ENCODE measurements at places on chromosomes 1 and 21.

GRCh38 chr1:31814041-31814511 lies 1.7 kb downstream of the SPOCD1 start:
- DNase-seq: no peak

DNA sequence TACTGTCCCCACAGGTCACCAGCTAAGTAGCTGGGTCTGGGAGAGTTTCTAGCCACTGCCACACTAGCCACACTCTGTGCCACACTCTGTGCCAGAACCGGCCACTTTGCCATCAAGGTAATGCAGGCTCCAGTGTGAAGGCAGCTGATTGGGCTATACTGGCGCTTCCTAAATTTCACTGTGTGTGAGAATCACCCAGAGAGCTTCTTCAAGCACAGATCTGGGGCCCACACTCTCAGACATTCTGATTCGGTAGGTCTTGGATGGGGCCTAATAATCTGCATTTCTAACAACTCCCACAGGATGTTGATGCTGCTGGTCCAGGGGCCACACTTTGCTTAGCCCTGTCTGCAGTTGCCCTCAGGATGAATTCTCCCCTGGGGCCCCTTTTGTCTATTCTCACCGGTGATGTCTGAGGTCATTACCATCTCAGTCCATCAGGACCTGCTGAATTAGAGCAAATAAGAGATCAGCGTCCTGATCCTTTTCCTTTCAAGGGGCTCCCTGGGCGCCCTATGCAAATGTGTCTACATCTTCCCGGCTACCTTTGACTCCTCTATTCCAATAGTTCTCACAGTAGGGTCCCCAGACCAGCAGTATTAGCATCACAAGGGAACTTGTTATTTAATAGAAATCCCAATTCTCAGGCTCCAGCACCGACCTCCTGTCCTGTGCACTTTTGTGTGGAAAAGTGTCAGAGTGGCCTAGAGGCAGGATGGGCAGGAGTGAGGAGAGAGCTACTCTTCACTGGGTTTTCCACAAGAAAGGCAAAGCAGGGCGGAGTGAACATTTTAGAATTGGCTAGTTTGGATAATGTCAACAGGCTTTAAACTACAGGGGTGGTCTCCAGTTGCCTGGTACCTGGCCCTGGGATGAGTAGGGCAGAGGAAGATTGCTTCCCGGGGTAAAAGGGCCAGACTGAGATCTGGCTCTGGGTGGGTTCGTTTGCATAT lies 24.7 kb upstream of the LRRN2 start:
- no peak for DNase-seq

DNA sequence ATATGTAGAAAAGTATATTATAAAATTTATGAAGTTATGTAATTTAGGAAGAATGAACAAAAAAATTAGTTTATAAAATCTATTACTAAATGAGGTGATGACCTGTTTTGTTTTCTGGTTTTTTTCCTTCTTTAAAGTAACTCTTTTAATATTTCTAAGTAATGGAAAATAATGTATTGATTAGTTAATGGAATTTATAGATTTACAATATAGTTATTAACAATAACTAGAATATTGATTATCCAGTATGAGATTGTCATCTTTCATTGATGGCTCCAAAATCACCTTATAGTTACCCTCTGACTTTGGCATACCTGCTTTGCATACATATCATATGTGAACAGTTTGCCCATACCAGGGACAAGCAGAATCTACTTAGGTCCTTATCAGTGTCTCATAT lies 23.4 kb downstream of the CAMSAP2 start:
- DNase-seq: no peak

DNA sequence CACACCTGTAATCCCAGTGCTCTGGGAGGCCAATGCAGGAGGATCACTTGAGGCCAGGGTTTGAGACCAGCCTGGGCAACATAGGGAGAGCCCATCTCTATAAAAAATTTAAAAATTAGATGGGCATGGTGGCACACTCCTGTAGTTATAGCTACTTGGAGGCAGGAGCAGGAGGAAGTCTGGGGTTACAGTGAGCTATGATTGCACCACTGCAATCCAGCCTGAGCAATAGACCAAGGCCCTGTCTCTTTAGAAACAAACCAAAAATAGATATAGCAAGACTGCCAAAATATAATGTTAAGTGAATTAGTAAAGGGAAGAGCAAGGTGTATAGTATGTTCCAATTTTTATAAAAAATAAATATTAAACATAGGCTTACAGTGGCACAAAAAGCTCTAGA lies 28.8 kb downstream of the PLEKHO1 start:
- DNase-seq: no peak

DNA sequence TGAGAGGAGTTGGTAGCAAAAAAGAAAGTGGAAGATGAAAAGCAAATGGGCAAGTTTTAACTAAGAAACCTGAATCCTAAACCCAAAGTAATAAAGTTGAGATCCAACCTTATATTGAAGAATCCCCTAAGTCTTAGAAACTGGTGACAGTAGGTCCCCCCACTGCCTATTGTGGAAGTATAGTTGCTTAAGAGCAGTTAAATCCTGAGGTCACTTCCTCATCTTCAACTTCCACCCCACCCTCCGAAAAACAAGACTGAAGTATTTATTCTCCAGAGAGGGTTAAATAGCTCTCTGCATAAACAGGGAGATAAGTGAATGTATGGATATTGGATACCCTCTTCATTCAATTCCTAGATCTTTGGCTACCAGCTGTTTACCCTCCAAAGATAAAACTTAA lies 3.3 kb upstream of the DSTYK start:
- no peak for DNase-seq

- DNase-seq: no peak
Observed at GRCh38 chr1:94025383-94026340, 95.3 kb downstream of the ABCA4 start.

DNA sequence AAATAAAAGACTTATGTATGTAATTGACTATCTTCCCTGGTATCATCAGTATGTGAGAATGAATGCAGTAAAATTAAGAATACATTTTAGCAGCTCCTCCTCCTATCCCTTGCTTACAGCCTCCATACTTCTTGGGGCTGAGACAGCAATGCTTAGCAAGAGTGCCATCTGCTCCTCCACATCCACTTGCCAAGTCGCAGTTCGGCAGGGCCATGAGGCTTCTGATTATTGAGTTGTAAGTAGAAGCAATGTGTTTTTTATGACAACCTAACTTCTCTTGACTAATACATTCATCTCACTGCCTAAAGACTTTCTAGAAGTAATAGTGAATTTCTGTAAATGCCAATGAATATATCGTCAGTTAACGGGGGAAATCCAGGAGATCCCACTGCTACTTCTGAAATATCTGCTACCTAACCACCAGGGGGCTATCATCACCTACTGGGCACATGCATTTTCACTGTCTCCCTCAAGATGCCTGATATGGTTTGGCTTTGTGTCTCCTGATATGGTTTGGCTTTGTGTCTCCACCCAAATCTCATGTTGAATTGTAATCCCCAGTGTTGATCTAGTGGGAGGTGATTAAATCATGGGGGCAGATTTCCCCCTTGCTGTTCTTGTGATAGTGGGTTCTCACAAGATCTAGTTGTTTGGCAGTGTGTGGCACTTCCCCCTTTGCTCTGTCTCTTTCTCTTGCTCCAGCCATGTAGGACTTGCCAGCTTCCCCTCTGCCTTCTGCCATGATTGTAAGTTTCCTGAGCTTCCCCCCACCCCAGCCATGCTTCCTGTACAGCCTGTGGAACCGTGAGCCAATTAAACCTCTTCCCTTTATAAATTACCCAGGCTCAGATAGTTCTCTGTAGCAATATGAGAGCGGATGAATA lies 59.6 kb downstream of the EXTL2 start:
- no peak for DNase-seq

Data from stimulated activated CD8-positive, alpha-beta memory T cell treated with anti-CD3 and anti-CD28 coated beads, Interleukin-15, amount 100 ng/mL, for 24 hours (primary cell).